ENCODE measurements at places on chromosomes 7 and 10.

DNA sequence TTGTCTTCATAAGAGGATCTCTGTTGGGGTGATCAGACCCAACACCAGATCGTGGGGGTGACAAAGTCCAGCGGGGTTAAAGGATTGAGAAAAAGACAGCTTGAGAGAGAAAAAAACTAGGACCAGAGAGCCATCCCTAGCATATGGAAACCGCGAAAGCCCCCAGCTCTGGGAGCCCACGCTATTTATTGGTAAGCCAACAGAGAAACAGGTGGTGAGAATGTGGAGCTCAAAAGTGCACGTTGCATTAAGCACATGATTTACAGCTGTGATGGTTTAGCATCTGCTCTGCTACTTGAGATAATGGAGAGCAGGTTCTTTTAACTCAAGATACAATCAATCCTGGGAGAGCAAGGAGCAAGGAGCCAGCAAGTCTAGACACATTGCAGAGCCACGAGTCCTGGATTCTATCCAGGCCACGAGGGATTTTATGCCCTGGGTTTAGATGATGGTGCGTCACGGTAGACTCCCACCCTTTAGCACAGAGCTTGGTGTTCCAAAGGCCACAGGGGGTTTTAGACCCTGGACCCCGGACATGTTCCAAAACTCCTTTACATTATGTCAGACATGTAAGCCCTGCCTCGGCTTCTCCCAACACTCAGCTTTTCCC lies 755.2 kb upstream of the SORCS1 start:
- no peak for DNase-seq

DNA sequence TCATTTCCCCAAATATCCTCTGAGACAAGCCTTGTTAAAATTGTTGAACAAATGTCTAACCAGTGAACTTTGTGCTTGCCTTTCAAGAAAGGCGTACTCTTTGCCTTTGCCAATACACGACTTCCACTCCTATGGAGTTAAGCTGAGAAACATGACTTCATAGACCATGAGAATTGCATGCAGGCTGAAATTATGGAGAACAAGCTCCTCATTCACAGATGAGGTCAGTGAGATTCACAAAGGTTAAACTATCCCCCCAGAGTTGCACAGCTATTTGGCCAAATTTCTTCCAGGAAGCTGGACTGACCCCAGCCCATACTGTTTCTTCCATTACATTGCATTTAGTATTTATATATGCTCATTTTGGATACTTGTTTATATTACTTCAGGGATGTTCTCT lies 221.4 kb upstream of the SEMA3C start:
- no peak for DNase-seq

- DNase-seq = no peak
These were observed 17.8 kb upstream of the MAGI2 start for GRCh38 chr7:79471283-79471682.

DNA sequence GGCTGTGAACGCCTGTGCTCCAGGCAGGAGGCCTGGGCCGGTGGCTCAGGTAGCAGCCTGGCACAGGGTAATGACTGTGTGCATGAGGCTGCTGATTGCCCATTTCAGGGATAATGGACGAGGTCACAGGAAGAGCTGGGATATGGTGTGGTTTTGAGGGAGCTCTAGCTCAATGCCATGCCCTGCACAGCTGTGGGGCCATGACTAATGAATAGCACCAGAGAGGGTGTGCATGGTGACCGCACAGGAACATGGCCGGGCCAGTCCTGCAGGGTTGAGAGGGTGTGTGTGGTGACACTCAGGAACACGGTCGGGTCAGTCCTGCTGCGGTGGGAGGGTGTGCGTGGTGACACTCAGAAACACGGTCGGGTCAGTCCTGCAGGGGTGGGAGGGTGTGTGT lies 21.8 kb downstream of the NKX6-2 start:
- DNase-seq = no peak

DNA sequence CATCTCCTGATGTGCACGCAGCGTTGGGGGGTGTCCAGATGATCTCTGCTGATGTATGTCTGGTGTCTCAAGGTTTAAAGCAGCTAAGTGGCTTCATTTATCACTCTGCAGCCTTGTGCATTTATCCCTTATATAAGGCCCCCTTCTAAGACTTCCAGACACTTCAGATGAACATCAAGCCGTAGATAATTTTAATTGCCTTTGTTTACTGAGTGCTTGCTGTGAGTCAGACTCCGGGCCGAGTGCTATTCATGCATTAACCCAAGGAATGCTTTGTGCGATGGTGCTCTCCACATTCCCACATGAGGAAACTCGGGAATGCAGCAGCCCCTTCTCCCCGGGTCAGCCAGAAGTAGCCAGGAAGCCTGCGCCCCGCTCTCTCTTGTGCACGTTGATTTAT lies 328.6 kb upstream of the COBL start:
- no peak for DNase-seq

- DNase-seq = no peak
These were observed 315.1 kb upstream of the C7orf33 start for GRCh38 chr7:148275359-148275890.
